Fibroblast of pulmonary artery (primary cell): ENCODE measurements at places on chromosomes 7 and 10.

- DNase-seq = peak; percentile 42
Observed at GRCh38 chr7:80151274-80151665, 16.6 kb downstream of the GNAI1 start.

DNA sequence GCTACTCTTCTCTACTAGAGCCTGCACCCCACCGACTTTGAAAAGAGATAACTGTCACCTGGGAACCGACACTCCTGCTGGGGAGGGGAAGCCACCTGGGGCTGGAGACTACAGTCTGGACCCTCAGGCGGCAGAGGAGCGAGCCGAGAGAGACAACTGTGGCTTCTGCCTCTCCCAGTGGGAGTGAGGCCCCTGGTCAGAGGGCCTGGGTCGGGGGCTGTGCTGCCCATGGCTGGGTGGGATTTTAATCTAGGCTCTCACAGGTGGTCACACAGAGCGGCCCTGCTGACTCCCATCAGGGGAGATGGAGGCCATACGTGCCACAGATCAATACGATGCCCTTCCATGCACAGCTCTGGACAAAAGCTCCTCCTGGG is 372.1 kb downstream of the DNAJB6 start:
- no peak for DNase-seq

DNA sequence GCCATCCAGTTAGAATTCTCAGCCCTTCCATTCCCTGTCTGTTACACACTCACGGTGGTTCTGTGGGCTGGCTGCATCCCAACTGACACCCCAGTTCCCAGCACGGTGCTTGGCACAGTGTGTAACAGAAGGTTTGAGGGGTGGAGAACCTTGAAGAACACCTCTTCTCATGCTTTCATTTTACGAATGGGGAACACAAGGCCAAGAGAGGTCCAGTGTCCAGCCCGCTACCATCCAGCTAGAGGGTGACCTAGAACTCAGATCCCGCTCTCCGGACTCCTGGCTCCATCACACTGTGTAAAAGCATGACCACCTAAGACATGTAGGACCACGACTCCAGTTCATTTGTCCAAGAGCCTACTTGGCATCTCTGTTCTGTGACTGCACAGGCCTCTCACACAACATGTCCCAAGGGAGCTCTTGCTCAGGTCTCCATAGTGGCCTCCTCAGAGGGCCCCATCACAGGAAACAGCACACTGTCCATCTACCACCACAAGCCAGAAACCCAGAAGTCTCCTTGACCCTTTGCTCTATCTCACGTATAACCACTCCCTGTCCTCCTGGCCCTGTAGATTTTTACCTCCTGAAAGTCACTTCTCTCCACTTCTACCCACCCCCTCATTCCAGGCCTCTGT is 2.8 kb upstream of the CDH23 start:
- DNase-seq = no peak

DNA sequence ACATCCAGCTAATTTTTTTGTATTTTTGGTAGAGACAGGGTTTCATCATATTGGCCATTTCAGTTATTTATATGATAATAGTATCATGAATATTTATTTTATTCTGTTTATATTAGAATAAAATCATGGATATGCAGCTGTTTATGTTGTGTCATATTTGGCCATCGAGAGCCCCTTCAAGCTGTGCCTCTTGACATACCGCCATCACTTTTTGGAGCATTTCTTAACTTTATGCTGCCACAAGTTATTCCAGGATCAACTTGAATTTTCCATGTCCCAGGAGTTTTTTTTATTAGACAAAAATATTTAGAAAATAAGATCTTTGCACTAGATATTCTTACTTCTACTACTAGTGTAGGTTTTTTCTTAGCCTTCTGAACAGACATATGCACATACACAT is 1067.0 kb upstream of the LRRTM3 start:
- no peak for DNase-seq

DNA sequence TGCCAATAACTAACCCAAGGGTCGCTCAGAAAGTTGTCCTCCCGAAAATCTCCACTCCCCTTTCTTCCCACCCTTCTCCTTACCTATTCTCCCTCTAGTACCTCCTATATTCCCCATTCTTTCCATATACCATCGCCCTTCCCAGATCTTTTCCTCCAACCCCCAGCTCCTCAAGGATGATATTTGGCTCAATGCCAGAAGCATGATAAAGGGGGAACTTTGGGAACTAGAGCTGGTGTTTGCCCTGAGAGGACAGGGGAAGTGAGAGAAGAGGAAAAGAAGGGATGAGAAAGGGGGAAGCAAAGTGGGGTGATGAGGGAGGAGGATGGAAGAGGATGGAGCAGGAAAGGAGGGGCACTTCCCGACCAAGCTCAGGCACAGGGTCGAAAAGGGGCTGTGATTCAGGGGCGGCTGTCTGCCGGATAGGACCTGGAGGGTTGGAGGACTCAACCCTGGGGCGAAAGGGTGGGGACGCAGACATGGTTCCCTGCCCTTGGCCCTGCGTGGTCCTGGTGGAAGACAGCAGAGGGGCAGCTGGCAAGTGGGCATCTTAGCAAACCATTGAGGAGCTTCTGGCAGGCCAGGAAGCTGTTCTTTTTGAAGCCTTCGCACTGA is 1.8 kb downstream of the OIT3 start:
- no peak for DNase-seq
